ENCODE measurements at places on chromosomes 6 and 20. TPM values are rescaled to one million over a fixed set of nuclear protein-coding genes. Genes with fewer than 3 reads are reported as not detected.

- no peak for DNase-seq
Observed at GRCh38 chr6:169156793-169157147, 96.9 kb downstream of the THBS2 start.

DNA sequence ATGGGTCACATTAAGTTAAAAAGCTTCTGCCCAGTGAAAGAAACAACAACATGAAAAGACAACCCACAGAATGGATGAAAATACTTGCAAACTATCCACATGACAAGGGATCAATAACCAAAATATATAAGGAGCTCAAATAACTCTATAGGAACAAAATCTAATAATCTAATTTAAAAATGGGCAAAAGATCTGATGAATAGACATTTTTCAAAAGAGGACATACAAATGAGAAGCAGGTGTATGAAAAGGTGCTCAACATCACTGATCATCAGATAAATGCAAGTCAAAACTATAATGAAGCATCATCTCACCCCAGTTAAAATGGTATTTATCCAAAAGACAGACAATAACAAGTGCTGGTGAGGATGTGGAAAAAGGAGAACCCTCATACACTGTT lies 21.0 kb upstream of the ELMO2 start:
- no peak for DNase-seq

GRCh38 chr6:79608334-79609224 lies 22.6 kb upstream of the SH3BGRL2 start:
- no peak for DNase-seq

DNA sequence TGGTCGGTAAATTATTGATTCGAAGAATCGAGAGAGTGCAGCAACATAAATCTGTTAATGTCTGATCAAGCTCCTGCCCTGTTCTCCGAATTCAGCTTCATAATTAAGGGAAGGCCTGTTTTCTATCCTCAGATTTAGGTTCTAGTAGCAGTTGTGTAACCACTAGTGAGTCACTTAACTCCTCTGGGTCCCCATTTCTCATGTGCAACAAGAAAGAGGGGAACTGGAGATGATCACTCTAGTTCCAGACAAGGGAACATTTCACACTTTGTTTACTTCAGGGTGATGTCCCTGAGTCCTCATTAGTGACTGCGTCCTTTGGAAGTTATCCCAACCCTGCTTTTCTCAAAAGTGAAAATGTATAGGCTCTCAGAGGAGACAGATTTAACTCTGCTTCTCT lies 68.1 kb upstream of the RNF146 start:
- no peak for DNase-seq

DNA sequence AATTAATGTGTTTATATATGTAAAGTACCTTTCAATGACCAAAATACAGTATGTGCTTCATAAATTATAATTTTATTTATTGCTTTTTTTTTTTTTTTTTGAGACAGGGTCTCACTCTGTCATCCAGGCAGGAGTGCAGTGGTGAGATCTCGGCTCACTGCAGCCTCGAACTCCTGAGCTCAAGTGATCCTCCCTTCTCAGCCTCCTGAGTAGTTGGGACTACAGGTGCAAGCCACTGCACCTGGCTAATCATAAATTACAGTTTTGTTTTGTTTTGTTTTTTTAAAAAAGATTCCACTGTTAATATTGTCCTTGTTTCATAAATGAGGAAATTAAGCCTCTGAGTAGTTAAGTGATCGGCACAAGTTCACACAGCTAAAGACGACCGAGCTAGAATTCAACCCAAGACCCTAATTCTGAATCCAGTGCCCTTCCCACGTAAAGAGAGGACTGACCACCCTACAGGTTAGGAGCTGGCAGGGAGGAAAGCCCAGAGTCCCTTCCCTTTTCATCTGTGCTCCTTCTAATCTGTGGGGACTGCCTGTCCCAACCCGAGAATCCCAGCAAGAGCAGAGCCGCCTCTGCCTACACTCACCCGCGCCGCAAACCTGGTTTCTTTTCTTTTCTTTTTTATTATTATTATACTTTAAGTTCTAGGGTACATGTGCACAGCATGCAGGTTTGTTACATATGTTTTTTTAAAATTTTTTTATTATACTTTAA lies 8.5 kb upstream of the GDF5 start:
- DNase-seq: no peak

DNA sequence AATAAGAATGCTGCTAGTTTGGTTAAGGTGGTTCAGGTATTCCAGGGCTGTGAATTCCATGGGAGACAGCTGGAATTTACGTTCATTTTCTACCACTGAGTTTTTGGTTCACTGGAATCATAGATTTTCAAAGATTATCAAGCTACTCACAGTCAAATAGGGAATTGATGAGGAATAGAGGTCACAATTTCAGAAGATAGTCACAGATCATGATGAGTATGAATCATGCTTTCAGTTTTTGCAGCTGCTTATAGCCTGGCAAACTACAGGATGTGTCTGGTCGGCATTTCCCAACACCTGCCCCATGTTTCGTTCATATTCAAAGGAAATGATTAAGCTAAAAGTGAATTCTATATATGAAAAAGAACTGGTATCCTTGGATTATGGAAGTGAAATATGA lies 58.7 kb downstream of the BCKDHB start:
- DNase-seq: no peak

DNA sequence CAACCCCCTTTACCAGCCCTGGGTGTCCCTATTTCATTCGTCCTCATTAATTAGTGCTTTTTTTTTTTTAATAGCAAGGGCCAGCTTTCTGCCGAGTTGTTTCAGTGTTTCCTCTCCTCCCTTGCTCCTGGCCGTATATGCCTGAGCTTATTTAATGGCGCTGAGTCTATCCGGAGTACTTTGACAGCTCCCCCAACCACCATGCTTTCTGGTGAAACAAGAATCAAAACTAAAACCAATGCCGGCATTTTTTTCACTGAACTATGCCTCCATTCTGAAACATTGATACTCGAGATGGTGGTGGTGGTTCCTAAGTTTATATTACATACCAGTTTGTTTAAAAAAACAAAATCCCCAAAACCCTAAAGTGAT lies 1.2 kb downstream of the DCBLD1 start:
- DNase-seq: no peak

DNA sequence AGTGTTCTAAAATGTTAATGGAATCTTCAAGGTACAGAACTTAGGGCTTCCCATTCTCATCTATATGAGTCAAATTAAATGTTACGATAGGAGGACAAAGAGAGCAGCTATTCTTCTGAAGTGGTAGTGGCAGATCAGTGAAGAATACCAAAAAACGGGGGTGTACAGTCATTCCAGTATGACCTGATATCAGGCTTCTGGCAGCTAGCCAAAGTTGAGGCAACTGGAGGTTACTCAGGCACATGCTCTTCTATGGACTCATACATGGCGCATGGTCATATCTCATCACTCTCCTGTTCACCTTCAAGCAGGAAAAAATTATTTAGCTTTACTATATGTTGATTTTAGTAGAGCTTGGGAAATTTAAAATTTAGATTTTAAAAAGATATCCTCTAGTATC lies 1608.8 kb downstream of the GRIK2 start:
- DNase-seq: no peak

DNA sequence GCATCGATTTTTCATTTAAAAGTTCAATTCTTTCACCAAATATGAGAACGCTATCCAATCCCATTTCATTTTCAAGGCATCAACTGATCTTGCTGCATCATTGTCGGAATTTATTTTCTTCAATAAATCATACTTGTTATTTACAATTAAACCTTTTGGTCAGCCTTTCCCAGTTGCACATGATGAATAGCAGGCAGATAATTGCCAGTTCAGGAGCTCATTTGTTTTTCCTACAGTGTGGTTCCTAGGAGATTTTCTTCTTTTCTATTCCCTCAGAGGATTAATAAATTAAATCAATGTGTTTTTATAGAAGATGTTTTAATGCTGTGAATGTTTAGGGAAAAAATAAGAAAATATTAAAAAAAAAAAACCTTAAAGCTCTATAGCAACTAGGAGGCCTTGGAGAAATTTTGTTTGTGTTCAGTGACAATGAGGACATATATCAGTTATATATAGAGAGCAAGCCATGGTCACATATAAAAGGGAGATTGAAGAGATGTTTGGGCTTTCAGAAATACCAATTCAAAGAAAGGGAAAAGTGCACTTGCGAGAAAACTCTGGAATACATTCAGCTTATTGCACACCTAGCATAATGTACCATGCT lies 30.4 kb downstream of the LGSN start:
- DNase-seq: no peak

DNA sequence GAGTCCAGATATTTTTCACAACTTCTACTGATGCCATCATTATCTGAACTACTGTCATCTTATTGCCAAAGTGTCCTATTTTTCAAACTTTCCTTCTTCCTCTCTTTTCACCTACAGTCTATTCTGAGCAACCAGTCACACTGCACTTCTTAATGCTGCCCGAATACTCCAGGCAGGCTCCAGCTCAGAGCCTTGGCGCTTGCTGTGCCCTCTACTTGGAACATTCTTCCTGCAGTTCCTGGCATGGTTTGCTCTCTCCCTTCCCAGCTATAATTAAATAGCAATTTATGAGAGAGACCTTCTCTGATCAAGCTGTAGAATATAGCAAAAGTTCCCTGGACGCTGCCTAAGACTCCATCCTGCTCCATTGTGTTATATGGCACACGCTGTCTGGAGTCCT lies 831.6 kb downstream of the QKI start:
- DNase-seq: no peak

- DNase-seq: no peak
Observed at GRCh38 chr6:39688494-39688893, 36.7 kb downstream of the KIF6 start.

DNA sequence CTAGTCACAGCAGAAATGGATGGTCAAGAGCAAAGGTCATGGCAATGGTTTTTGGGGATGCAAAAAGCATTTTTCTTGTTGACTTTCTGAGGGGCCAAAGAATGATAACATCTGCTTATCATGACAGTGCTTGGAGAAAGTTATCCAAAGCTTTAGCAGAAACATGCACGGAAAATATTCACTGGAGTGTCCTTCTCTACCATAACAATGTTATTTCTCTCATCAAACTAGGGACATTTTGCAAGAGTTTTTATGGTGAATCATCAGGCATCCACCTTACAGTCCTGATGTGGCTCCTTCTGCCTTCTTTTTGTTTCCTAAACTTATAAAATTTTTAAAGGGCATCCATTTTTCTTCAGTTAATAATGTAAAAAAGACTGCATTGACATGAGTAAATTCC lies 302.3 kb downstream of the HIVEP2 start:
- no peak for DNase-seq

GRCh38 chr20:52054123-52054522 lies 137.5 kb downstream of the ZFP64 start:
- no peak for DNase-seq

GRCh38 chr20:4108495-4109306 lies 93.3 kb upstream of the RNF24 start:
- DNase-seq: no peak

DNA sequence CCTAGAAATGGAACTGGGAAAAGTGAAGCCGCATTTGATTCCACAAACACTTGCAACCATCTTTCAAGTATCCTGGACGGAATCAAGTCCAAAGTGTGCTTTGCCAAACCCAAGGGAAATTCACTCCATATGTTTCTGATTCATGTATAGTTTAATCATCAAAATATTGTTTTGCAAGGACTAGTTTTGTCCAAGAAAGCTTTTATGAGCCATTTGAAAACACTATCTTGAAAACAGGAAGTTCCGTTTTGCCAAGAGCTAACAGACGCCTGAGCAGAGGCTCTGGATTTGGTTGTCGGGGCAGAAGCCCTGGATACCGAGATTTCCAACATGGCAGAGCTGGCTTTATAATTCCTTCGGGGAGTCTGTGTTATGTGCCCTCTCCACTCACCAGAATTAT lies 251.1 kb downstream of the PHACTR1 start:
- no peak for DNase-seq

DNA sequence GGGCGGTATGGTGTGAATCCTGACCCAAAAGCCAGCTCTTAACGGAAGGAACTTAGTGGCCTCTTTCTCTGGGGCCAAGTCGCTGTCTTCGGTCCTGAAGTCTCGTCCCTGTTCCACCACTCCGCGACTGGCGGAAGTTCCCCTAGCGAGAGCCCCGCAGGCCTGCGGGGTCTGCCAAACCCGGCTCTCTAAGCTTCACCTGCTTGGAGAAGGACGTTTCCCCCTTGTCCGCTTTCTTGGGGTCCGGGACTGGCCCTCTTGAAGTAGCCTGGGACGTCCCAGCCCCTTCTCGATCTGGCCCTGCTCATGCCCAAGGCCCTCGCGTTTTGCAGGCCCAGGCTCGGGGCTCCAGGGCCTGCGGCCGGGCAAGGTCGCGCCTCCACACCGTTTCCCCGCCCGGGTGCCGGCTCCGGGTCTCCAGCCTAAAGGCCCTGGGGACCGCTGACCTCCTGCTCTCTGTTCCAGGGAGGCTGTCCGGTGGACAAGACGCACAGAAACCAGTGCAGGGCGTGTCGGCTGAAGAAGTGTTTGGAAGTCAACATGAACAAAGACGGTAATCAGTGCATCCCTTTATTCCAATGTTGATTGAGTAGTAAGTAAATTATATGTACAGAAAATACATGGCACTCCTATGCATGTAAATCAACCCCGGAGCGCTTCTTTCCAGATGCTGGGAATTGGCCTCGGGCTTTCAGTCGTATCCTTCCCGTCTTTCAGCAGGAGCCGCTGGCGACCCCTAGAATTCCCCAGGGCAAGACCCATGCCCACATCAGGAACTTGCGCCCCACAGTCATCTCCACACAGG lies 8.8 kb downstream of the NR2E1 start:
- DNase-seq: no peak

DNA sequence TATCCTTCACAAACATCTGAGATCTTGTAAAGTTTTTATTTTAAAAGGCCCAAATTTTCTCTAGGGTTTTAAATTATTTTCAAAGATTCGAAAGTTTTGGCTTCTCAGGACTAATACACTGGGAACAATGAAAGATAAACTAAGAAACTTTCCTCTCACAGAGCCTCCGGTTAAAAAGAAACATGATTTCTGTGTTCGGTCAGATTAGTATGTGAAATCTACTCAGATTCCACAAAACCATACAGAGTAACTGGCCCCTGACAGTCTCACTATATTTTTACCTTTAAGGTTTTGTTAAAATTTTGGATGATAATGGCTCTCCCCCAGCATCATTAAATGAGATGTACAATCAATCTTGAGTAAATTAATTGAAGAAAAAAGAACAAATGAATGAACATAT lies 471.0 kb downstream of the COL12A1 start:
- DNase-seq: no peak

DNA sequence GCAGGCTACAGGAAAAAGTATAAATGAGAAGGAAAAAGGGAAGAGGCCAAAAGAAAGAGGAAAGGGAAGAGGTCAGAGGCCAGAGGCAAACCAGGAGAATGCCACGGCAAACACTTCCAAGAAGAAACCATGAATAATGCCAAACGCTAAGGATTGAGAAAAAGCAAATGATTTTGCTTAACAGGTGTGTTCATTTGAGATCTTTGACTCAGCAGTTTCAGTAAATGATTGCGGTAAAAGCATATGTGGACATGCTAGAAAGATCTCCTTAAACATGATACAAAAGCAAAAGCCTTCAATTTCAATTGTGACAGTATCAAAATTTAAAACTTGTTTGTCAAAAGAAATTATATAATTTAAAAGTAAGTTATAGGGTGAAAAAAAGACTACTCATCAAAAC lies 70.6 kb downstream of the UBE3D start:
- no peak for DNase-seq

GRCh38 chr6:19320111-19320581 lies 517.0 kb upstream of the ID4 start:
- DNase-seq: no peak

- no peak for DNase-seq
Observed at GRCh38 chr6:146875927-146876270, 277.1 kb downstream of the ADGB start.

The BPIFB1 gene
- not detected for total RNA-seq

The TXLNB gene
- total RNA-seq: 122 TPM

The STMND1 gene
- not detected for total RNA-seq

The RAD21L1 gene
- not detected for total RNA-seq

The RIPPLY2 gene
- not detected for total RNA-seq

The TRDN gene
- total RNA-seq: 394 TPM

The NUS1 gene
- total RNA-seq: 13.5 TPM

Data from Right ventricle myocardium inferior (tissue), 1 donor.